ENCODE measurements at places on chromosomes 12 and 14. TPM values are rescaled to one million over a fixed set of nuclear protein-coding genes. Genes with fewer than 3 reads are reported as not detected.

HCAR1 gene
- polyA plus RNA-seq = not detected

GNB3 gene
- polyA plus RNA-seq = 2.9 TPM

SMCO2 gene
- not detected for polyA plus RNA-seq

RPS6KA5 gene
- 4.5 TPM for polyA plus RNA-seq

GPRC5D gene
- polyA plus RNA-seq = not detected

- DNase-seq = peak; percentile 50
Measured at GRCh38 chr12:130506844-130507243, 169.2 kb downstream of the PIWIL1 start.

DNA sequence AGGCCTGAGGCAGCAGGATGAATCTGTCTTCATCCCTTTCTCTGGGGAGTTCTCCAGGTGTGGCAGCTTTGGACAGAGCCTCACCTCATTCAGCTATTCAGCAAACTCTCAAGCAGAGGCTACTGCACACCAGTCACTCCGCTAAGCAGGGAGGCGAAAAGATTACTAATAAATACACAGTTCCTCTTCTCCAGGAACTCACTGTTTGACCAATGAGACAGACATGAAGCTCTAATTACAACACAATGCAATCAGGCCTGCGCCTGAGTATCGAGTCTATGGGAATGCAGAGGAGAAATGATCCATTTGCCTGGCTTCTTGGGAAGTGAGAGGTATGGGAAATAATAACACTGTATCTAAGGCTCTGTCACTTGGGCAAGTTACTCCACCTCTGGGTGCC lies 178.1 kb downstream of the CRADD start:
- DNase-seq = no peak

DNA sequence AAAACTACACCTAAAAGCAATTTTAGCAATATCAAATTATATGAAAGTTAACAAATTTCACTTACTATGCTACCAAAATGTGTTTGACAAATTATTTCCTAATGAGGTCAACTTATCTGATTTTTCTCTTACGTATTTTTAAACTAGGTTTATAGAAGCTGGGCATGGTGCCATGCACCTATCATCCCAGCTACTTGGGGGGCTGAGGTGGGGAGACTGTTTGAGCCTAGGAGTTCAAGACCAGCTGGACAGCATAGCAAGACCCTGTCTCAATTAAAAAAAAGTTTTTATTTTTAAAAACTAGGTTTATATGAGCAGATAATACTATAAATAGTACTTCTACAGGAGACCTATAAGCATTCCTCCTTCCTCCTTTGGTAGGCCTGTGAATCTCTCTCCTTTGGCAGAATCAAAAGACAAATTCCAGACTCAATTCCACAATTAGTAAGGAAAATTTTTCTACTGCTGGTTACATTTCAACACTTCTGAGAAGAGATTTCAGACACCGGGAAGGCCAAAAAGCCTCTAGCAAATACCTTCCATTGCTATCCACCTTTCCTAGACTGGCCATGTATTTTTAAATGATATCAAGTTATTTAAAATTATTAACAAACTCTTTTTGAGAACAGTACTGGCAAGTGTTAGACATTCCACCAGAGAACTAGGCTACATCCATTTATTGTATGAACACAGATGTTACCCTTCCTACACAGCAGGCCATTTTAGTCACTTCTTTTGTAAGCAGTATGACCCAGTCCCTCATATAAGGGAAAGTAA lies 34.4 kb downstream of the CDK17 start:
- no peak for DNase-seq

DNA sequence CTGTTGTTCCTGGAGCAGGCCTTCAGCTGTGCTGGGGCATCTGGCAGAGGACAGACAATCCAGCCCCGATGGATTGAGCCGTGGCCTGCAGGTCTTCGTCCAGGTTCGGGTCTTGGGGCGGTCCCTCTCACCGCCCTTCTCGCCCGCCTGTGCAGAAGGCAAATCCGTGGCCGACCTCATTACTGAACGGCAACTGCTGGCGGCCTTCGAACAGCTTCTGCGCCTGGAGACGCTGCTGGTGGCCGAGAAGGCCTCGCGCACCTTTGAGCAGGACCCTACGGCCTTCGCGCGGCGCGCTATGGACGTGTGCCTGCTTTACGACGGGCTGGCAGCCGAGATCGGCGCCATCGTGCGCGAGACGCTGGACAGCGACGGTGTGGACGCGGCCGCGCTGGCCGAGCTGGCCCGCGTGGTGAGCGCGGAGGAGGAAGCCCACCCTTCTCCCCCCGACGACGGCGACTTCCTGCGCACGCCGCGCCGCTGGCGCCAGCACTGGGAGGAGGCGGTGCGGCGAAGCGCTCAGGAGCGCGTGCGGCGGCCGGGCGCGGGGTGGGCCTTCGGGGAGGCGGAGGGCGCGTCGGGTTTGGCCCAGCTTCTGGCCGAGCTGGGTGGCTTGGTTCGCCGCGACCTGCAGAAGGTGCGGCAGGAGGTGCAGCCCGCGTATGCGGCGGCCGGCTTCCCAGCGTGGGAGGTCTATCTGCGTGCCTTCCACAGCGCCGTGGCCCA lies 7.6 kb downstream of the EXOC3L4 start:
- no peak for DNase-seq

DNA sequence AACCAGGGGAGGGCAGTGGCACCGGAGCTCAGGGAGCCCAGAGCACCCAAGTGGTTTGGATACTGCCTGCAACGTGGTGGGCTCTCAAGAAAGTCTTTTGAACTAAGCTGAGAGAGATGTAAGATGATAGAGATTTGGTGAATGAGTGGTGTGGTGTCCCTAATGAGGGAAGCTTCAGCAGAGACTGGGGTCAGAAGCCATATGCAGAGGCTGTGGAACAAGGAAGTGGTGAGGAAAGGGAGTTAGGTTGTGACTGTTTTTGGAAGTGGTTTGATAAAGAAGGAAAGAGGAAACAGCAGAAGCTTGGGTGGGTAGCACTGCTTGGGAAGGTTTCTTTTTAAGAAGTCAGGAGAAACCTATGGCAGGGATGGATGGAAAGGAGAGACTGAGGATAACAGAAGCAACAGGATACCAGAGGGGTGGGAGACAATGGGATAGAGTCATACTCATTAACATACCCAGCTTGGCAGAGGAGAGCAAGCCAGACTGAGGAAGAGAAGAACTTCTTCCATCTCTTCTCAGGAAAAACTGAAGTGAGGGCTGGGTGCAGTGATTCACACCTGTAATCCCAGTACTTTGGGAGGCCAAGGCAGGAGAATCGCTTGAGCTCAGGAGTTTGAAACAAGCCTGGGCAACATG lies 24.1 kb downstream of the SLC4A8 start:
- DNase-seq = no peak

DNA sequence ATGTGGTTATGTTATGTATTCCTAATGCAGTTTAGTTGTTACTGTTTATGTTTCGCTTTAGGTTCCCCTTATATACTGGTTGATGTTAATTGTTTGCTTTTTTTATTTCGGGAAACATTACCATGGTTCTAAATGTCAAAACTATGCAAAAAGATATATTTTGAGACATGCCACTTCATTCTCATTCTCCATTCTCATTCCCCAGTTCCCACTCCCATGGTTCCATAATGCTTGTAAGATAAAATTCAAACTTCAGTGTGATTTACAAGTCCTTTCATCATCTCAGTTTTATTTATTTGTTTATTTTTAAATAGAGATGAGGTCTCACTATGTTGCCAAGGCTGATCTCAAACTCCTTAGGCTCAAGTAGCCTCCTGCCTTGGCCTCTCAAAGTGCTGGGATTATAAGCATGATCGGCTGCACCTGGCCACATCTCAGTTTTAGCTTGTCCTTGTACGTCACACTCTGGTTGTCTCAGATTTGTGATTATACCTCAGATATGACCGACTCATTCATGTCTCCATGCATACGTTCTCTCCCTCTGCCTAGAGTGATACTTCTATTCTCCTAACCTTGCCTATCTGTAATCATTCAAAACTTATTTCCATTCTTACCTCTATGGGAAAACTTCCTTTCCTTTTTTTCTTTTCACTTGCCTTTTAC lies 407.8 kb upstream of the RGS6 start:
- DNase-seq = no peak

- DNase-seq = no peak
Measured at GRCh38 chr12:108948367-108948766, 68.5 kb downstream of the DAO start.
